Activated effector memory CD4-positive, alpha-beta T cell treated with Interleukin-2 at 50 U/mL for 16 hours (primary cell): ENCODE measurements at places on chromosomes 2 and 18.

GRCh38 chr2:189927823-189928222, 134.7 kb downstream of the MSTN start:
- DNase-seq = no peak

- DNase-seq = no peak
Measured at GRCh38 chr18:62101321-62101721, 85.5 kb downstream of the PIGN start.

DNA sequence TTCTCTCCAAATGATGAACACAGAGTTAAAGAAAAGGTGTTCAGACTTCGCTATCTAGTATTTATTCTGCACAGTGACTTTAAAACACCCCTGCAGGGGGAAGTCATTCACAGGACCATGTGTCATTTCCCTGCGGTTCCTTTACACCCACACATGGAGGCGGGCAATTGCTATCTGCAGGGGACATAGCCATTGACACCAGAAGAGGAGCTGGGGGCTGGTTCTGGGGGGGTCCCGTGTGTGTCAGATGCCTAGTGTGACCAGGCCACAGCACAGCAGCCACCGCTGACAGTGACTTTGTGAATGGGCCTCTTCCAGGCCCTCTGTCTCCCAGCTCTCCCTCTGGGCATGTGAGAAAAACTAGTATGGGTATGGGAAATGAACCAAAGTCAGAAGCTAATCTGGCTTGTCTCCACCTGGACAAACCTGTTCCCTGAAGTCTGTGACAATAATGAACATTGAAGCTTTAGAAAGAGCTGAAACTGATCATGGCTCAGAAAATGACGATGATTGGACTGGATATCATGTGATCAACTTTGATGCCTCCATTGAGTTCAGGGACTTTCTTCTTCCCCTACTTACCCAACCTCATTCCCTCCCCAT, 7.5 kb upstream of the GBX2 start:
- DNase-seq = no peak

DNA sequence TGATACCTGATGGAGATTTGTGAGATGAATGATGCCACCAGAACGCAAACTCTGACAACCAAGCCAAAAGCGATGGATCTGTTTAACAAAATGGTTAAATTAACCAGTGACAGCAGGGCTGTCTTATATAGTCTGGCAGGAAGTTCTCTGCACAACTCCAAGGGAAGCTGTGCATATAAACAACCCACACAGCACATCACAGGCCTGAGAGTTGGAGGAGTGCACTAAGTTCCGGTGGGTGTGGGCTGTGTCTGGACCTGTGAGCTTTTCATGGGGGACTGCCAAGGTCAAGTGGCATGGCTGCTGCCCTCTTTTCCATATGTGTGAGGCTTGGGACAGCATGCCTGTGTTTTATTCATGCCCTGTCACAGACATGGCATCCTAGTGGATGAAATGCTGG, 414.6 kb upstream of the TRIB2 start:
- no peak for DNase-seq

DNA sequence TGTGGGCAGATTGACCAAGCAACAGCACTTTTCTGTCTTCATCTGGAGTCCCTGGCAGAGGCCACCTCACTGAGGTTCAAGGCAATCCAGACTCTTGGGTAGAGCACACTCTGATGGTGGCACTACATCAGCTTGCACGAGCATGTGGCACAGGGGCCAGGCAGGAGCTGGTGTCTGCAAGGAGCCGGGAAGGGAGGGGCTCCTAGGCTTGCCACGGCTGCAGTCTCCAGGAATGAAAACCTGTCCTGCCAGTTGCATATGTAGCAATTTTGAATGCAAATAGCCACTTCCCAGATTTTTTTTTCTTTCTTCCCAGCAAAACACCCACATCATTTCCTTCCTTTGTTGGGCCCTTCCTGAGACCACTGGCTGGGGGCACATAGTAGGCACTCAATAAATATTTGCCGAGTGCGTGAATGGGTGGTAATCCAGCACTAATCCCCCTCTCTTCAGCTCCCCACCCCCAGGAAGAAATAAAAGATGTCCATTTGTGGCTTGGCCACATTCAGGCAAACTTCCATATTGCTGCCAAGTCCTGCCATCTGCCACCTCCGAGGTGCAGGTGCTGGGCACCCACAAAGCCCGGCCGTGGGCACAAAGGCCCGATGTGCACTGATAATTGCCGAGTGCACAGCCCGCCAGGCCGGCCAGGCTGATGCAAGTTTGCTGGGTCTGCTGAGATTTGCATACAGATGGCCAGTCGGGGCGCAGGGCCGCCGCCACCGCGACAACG, 72.4 kb downstream of the MYCN start:
- DNase-seq = no peak

DNA sequence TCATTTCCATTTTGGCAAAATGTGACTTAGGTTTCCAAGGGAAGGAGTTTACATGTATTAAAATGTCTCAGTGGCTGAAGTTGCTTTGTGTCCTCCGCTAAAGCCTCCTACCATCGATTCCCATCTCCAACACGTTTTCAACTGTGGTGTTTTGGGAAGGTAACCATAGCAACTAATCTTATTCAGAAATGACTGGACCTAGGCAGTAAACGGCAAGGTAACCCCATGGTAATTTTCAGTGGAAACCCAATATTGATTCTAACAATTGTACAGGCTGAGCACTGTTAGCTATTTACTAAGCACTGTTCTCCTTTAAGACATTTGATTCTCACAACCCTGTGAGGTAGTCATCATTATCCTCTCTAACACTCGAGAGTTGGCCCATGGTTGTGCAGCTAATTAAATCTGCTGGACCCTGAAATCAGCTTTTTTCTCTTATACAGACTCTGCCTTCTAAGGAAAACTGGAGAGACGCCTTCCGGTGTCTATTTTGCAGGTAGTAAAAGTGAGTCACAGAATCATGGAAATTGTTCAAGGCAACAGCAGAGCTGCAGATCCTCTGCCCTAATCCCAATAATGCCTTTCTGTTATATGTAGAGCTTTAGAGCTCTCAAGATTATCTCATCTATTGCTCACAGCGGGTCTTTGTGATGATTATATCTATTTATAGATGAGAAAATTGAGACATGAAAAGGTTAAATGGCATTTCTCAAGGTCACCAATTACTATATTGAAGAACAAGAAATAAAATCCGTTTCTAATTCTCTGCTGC, 36.2 kb downstream of the FASTKD2 start:
- no peak for DNase-seq

DNA sequence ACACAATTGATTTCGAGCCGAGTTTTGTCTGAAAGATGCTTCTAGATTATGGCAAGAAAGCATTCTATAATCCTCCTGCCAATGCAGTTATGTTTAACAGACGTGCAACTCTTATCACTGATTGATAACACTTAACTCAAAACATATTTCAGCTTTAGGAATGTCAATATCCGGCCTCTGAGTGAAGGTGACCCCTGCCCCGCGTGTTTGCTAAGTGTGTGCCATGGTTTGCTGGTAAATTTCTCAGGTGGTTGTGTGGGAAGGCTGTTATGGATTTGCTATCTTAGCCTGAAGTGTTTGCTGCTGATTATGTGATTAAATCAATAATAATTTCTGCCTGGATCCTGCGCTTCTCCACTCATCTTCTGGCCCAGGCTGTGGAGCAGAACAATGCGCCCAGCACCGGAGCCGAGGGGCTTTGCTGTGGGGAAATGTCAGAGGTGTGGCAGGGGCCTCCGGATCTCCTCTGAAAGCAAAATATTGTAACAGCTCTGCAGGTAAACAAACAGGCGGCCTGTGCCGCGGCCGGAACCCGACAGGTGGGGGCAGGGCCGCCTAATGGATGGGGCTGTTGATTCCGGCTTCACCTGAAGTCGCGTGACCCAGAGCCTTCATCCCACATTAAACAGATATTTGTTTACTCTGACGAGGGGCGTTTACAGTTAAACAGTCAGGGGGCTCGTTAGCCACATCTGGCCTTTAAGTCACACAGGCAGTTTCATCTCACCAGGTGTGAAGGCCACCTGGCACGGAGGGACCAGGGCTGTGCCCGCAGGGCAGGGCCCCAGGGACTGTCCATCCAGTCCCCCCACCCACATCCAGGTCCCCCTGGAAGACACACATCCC, 210.7 kb upstream of the SALL3 start:
- DNase-seq = no peak

GRCh38 chr2:231138699-231139098, 13.9 kb upstream of the HTR2B start:
- no peak for DNase-seq

DNA sequence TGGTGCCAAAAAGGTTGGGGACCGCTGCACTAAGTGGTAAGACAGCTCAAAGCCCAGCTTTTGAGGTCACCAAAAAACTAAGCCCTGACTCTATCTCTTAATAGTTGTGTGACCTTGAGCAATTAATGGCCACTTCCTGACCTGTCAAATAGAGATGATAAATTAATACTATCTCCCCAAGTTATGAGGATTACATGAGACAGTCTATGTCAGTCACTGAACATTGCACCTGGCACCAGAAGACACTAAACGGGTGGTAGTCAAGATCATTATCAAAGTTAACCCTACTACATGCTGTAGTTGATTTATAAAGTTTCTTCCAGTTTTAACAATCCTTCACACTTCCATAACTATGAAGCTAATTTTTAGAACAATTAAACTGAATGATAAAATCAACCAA, 36.5 kb downstream of the STPG4 start:
- no peak for DNase-seq

DNA sequence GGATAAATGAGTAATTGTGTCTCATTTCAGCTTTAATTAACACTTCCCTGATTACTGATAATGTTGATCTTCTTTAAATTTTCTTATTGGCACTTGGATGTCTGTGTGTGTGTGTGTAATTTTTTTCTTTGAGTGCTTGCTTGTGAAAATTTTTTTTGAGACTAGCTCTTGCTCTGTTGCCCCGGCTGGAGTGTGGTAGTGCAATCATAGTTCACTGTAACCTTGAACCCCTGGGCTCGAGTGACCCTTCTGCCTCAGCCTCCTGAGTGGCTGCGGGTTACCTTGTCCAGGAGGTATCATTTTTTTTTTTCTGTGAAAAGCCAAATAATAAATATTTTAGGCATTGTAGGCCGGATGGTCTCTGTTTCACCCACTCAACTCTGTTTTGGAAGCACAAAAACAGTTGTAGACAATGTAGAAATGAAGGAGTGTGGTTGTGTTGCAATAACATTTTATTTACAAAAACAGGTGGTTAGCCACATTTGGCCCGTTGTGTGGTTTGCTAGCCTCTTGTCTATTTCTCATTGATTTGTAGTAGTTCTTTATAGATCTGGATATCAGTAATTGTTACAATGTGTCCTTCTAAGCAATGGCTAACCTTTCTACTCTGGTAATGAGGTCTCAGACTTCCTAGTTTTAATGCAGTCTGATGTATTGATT, 7.9 kb downstream of the IL1RL2 start:
- no peak for DNase-seq

DNA sequence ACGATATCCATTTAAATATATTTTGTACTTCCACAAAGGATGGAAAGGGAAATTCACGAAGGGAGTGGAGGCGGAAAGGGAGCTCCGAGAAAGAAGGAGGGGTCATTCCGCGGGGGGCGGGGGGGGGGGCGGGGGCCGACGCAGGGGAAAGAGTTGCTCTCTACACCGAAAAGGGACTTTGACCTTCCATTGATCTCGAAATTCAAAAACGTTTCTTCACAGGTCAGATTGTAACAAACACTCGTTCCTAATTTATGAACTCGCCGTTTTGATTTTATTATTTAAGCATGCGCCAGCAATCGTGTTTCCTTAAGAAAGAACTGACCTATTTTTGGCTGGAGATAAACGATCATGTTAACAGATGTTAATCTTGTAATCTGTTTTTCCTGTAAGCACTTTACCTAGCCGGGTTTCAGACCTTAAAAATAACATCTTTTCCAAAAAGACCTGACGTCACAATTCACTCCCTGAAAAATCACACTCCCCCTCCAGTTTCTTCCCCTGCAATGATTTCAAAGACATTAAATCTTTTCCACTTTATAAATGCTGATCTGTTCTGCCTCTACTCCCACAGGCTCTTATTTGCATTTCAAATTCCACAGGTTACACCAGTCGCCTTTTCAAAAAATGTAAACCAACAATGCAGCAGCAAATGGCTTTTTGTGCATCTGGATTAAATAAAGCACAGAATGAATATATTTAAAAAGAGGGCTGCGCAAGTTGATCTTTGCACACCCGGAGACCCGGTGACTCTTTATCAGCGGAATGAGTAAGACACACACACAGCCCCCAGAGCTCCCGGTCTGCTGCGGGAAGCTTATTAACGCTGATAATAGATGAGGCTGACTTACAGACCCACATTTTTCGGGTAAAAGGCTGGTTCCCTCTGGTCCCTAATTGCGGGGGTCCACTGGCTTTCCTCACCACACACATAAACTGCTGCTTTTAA, 1.6 kb downstream of the ZNF516 start:
- DNase-seq = no peak

- DNase-seq = no peak
Measured at GRCh38 chr2:72153924-72154323, 6.3 kb upstream of the CYP26B1 start.

DNA sequence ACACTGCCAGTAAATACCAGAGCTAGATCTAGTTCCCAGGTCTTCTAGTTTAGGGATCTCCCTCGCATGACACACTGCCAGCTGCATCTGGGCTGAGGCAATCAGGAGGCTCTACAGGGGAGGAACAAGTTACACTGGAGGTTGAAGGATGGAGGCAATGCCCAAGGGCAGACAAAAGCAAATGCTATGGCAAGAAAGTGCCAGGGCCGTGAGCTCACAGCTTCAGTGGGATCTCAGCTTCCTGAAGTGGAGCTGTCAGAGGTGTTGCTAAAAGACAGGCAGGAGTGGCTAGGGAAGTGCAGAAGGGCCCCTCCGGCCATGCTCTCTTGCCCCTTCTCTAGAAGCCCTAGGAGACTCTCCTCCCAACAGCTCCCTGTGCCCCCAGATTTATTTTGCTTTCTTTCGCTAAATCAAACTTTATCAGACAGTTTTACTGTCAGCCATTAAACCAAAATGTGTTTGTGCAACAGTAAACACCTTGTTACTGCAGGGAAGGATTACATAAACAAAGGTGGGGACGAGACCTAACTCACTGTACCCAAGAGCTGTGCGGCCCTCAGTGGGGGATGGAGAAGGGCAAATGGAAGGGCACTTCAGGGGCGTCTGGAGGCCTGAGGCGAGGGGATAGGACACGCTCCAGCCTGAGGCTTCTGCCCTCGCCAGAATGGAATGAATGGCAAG, 39.4 kb upstream of the PKDCC start:
- DNase-seq = no peak

DNA sequence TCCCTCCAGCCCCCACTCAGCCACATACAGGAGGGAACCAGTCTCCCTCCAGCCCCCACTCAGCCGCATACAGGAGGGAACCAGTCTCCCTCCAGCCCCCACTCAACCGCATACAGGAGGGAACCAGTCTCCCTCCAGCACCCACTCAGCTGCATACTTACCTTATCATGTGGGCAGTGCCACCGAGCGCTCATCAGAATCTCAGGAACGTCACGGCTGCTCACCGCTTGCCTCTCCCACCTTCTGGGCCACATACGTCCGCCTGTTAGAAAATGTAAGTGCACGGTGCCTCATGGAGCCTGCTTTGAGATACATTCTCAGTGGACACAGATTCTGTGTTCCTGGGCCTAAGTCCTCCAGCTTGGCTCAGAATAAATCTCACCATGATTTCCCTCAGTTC, 124.8 kb downstream of the PXDN start:
- no peak for DNase-seq
